Testis (tissue), 5 donors: ENCODE measurements at places on chromosomes 7 and 10. TPM values are rescaled to one million over a fixed set of nuclear protein-coding genes. Genes with fewer than 3 reads are reported as not detected.

Gene FGFBP3
- 0.93 TPM for total RNA-seq

Gene HOGA1
- total RNA-seq, result 0.55 TPM

Gene CELF2
- 41.6 TPM for total RNA-seq

GRCh38 chr10:112950714-112951358 is 789 bp downstream of the TCF7L2 start:
- H3K4me1 ChIP-seq, result peaks cover 29% of the 10 kb centered on the region
- peak overlapping the region; percentile 96 for H3K27ac ChIP-seq
- no peaks in the 10 kb centered on the region for H3K36me3 ChIP-seq
- no peaks in the 10 kb centered on the region for H3K27me3 ChIP-seq
- DNase-seq, result peak; percentile 27

DNA sequence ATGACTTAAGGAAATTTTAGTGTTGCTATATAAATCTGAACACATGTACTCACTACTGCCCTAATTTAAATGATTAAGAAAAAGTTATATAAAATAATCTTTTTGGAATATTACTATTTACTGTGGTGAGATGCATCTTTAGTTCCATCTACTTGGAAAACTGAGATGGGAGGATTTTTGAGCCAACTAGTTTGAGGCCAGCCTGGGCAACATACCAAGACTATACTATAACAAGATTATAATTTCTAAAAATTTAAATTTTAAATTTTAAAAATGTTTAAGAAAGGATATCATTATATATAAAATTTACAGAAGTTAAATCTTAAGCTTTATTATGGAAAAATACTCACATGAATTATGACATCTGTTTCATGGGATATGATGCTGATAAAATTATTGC is 530.8 kb upstream of the IGFBP3 start:
- DNase-seq, result no peak
- no peaks in the 10 kb centered on the region for H3K36me3 ChIP-seq
- no peak overlapping the region for H3K4me3 ChIP-seq
- no peaks in the 10 kb centered on the region for H3K27me3 ChIP-seq

DNA sequence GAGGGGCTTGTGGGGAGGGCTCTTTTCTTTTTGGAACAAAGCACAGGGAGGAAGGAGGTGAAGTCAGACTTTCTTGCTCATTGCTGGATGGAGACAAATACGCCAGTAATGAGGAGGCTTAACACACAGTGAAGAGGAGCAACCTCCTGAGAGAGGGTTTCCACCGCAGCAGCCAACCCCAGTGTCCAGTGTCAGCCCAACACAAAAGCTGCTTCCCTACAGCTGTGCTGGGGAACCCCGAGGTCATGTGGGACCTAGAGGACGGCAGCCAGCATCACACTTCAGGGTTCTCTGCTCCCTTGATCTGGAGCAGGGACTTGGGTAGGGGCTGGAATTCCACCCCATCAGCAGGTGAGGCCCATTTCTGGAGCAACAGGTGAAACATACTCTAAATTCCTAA is 7.7 kb downstream of the BLNK start:
- no peaks in the 10 kb centered on the region for H3K4me1 ChIP-seq
- DNase-seq, result no peak

GRCh38 chr10:89003344-89003743 is 12.7 kb downstream of the FAS start:
- no peaks in the 10 kb centered on the region for H3K27me3 ChIP-seq
- H3K4me1 ChIP-seq, result peaks cover 8% of the 10 kb centered on the region

- DNase-seq, result no peak
- no peak overlapping the region for H3K4me3 ChIP-seq
- H3K4me1 ChIP-seq, result peaks cover 15% of the 10 kb centered on the region
These were observed 132.1 kb upstream of the BTBD16 start for GRCh38 chr10:122138831-122139625.

GRCh38 chr7:156374335-156374734 is 266.2 kb upstream of the RNF32 start:
- H3K4me3 ChIP-seq, result no peak overlapping the region
- H3K4me1 ChIP-seq, result no peaks in the 10 kb centered on the region
- H3K36me3 ChIP-seq, result no peaks in the 10 kb centered on the region

Gene PPP1R17
- total RNA-seq, result 1.7 TPM

Gene ERVW-1
- total RNA-seq, result 16.5 TPM

DNA sequence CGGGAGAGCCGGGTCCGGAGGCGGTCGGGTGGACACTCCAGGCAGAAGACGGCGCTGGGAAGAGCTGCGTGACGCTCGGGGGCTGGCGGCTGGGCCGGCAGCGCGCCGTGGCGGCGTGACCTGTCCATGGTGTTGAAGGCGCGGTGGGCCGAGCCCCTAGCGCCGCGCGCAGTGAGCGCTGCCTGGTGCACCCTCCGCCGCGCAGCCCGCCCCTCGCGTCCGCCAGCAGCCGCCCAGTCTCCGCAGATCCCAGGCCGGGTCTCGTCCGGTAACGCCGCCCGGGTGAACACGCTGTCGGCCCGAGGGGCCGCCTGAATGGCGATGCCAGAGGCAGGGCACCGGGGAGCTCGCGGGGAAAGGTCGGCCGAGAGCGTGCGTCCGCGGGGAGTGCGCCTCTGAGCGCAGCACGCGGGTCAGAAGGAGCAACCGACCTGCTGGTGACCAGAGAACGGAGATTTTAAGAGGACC is 657 bp upstream of the TMEM178B start:
- H3K27me3 ChIP-seq, result no peaks in the 10 kb centered on the region
- peak overlapping the region; percentile 53 for H3K4me3 ChIP-seq
- H3K27ac ChIP-seq, result no peak overlapping the region
- no peaks in the 10 kb centered on the region for H3K36me3 ChIP-seq
- DNase-seq, result peak; percentile 62
